ENCODE measurements at places on chromosomes 7 and 10.

GRCh38 chr7:7919449-7919945 lies 49.1 kb upstream of the GLCCI1 start:
- no peak for DNase-seq

- no peak for DNase-seq
Measured at GRCh38 chr10:76769161-76769560, 868.4 kb downstream of the KCNMA1 start.

GRCh38 chr7:149355390-149356048 lies 93.5 kb downstream of the ZNF783 start:
- DNase-seq = no peak

DNA sequence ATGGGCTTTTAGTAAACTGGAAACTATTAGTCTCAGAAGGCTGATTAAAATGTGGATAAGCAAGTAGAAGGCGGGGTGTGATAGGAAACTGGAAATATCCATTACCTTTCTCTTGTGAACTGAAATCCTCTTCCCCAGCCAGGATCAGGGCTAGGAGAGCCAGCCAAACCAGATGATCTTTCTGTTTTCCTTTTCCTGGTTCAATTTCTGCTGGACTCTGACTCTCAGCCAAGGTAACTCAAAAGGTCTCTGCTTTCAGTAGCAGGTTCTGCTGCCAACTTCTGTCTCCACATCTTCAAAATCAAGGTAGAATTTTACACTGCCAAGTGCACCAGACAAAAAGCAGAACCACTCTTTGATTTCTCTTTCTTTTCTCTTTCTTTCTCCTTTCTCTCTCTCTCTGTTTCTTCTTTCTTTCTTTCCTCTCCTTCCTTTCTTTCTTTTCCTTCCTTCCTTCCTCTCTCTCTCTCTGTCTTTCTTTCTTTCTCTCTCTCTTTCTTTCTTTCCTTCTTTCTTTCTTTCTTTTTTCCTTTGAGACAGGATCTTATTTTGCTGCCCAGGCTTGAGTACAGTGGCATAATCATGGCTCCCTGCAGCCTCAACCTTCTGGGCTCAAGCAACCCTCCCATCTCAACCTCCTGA lies 30.8 kb downstream of the OTUD1 start:
- DNase-seq = no peak

DNA sequence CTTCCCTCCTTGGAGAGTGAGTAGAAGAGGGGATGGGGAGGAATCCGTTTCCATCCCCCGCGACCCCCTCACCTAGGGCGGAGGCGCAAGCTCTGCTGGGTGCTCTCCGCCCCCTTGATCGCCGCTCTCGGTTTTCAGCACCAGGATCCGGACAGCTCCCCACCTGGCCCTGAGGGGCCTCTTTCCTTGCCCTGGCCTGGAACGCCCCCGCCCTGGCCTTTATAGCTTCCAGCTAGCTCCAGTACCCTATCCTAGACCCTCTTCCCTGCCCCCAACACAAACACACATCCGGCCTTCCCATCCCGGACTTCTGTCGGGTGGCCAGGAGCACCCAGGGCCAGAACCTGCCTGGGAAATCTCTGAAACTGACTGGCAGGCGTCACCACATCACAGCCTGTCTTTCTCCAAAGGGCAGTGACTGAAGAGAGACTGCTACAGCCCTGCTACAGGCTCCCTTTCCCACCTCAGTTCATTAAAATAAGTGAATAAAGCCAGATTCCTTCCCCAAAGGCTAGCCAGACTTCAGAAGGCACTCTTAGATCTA lies 72.3 kb upstream of the LEP start:
- DNase-seq = no peak

GRCh38 chr7:67518580-67518979 lies 521.9 kb downstream of the TYW1 start:
- no peak for DNase-seq

DNA sequence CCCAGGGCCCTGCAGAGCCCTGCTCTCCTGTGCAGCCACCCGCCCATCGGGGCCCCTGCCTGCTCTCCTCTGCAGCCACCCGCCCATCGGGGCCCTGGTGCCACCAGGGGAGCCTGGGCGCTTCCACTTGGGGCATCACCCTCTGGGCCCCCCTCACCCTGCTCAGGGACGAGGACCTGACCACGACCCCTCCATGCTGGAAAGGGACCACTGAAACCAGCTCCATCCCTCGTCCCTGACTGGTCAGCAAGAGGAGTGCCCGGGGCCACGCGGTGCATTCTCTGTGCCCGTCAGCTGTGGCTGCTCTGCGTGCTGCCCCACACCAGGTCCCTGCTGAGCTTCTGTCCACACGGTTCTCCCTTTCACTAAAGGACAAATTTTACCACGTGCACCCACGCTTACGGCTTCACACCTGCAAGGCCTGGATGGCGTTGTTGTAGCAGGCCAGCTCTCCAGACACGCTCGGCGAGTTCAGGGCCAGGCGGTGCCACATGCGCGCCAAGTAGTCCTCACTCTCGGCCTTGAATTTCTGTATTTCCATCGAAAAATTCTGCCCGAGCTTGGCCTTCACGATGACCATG lies 57.6 kb downstream of the CFAP46 start:
- no peak for DNase-seq

DNA sequence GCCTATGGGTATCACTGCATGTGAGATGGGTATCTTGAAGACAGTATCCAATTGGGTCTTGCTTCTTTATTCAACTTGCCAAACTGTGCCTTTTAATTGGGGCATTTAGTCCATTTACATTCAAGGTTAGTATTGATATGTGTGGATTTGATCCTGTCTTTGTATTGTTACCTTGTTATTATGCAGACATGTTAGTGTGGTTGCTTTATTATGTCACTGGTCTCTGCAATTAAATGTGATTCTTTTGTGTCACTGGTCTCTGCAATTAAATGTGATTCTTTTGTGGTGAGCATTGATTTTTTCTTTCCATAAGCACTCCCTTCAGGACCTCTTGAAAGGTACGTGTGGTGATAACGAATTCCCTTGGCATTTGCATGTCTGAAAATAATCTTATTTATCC lies 357.8 kb upstream of the STEAP1 start:
- no peak for DNase-seq

DNA sequence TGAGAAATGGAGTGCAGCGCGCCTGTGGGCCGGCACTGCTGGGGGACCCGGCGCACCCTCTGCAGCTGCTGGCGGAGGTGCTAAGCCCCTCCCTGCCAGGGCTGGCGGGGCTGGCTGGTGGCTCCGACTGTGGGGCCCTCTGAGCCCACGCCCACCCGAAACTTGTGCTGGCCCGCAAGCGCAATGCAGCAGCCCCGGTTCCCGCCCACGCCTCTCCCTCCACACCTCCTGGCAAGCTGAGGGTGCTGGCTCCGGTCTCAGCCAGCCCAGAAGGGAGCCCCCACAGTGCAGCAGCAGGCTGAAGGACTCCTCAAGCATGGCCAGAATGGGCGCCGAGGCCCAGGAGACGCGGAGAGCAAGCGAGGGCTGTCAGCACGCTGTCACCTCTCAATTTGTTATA lies 1063.0 kb upstream of the AUTS2 start:
- no peak for DNase-seq

GRCh38 chr10:92702301-92702916 lies 12.7 kb downstream of the HHEX start:
- no peak for DNase-seq

- DNase-seq = no peak
Measured at GRCh38 chr10:62050893-62051433, 149.5 kb downstream of the ARID5B start.

All from stimulated activated CD8-positive, alpha-beta memory T cell treated with anti-CD3 and anti-CD28 coated beads, Interleukin-2, amount 100 ng/mL, for 1 hour (primary cell).